ENCODE measurements at places on chromosomes 16 and 17. TPM values are rescaled to one million over a fixed set of nuclear protein-coding genes. Genes with fewer than 3 reads are reported as not detected.

The OR1A1 gene
- not detected for total RNA-seq

The MT1G gene
- 0.87 TPM for total RNA-seq

The GAST gene
- total RNA-seq: not detected

The CES3 gene
- total RNA-seq: 1.5 TPM

The KRT39 gene
- total RNA-seq: not detected

The KLHL10 gene
- not detected for total RNA-seq

DNA sequence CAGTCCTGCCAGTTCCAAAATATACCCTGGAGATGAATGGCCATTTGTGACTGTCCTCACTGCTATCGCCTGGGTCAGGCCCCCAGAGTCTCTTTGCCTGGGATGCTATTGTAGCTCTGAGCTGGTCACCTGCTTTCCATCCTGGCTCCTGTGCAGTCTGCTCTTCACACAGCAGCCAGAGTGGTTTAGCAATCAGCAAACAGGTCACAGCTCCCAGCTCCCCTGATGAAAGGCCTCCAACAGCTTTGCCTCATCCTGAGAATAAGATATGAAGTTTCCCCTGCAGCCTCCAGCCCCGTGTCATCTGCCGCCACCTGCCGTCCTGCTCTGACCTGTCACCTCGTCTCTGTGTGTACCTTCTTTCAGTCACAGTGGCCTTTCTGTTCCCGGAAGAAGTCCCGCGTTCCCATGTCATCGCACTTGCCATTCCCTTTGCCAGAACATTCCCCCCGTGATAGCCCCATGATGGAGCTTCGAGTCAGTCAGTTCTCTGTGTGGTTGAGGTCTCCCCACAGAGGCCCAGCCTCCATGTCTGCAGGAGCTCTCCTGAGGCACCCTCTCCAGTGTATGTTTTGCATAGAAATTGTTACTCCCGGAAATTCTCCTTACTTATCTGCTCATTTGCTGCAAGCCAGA is 281.5 kb downstream of the SNX29 start:
- no peak for DNase-seq

DNA sequence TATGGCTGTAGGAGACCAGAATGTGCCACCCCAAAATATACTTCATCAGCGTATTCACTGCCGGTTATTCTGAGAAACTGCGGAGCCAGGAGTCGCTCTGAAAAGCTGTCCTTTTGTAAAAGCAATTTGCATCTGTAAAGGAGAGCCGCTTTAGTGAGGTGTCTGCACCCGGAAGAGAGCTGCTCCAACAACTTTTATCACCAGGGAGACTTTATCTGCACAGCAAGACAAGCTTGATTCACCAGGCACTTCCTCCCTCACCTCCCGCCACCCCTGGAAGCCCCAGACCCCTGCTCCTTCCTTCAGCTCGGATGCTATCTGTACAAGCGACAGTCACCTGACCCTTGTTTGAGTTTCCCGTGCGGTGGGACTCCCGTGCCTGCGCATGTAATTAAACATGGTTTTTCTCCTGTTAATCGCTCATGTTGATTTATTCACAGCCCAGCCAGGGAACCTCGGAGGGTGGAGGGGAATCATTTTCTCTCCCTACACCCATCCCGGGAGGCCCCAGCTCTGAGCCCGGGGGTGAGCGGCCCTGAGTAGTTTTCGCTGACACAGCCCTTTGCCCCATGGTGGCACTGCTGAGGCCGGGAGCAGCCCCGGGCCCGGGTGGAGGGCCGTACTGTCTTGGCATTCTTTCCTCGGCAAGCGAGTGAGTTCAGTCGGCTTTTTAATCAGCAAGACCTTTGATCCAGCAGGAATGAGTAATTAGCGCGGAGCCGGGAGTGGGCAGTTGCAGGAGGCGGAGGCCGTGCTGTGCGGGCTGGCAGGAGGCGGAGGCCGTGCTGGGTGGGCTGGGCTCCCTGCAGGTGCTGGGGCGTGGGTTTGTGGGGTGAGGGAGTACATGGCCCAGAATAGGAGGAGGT is 222.7 kb upstream of the CIBAR2 start:
- DNase-seq: peak; percentile 47

DNA sequence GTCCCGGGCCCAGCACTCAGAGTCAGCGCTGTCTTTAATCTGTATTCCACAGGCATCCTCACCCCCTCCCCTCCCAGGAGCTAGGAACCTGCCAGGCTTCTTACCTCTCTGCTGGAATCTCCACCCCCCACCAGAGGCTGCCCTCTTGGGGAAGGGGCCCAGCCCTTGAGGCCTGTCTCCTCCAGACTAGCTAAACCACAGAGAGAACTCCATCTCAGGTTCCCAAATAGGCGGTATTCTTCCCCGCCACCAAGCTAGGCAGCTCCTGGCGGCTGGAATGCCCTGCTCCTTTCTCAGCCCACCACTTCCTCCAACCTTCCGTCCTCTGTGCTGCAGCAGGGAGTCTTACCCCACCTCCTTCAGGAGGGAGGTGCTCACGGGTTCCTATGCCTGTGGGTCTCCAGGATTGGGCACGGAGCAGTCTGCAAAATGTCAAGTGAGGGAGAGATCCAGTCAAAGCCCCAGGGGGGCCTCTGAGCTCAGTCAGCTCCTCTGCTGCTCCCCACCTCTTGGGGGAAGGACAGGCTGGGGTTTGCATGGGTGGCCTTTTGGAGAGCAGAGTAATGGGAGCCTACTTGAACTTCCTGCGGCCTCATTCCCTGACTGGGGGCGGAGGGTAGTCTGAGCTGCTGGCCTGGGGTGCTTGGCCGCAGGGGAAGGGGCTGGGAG is 55.7 kb downstream of the SREBF1 start:
- DNase-seq: peak; percentile 77

DNA sequence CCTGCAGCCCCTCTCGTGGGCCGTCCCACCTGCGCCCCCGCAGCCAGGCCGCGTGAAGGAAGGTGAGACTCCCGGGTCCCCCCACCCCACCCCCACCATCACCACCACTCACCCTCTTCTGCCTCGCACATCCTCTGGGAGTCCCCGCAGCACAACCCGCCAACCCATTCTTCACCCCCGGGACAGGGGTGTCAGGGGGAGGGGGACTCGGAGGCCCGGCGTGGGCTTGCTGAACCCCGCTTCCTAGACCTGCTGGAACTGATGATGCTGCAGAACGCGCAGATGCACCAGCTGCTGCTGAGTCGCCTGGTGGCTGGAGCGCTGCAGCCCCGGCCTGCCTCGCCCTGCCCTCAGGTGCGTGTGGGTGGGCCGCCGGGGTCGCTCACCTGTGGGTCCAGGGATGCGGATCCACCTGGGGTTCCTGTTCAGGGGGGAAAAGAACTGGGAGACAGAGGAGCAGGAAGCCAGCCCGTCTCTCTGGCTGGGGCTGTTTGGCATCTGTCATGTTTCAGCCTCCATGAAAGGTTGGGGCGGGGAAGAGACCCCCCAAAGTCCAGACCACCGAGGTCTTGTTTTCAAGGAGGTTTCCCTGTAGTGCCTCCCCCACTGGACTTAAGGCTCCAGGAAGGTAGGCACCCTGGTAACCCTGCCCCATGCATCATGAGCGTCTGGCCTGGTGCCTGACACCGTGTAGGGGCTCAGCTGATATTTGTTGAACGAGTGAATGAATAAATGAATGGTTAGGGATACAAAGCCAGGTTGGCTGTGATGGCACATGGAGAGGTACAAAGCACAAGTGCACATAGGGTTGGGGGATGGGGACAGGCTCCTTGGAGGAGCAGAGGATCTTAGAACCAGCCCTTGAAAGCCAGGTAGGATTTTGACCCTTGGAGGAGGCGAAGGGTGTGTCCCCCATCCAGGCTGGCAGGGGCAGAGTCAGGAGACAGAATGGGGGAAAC is 849 bp downstream of the PRR29 start:
- no peak for DNase-seq

- no peak for DNase-seq
Measured at GRCh38 chr17:82000803-82001570, 21.7 kb downstream of the CENPX start.

GRCh38 chr17:2374549-2375285 is 26.1 kb downstream of the MNT start:
- DNase-seq: no peak

- peak; percentile 87 for DNase-seq
Measured at GRCh38 chr16:2047330-2048115, at the start of the genes NTHL1 and TSC2. TSS of gene NTHL1 (minus strand) at chr16:2047834. CDS start at chr16:2047823, 11 bp downstream. TSS of gene TSC2 (plus strand) at chr16:2047985. CDS start at chr16:2048616, 631 bp downstream.

DNA sequence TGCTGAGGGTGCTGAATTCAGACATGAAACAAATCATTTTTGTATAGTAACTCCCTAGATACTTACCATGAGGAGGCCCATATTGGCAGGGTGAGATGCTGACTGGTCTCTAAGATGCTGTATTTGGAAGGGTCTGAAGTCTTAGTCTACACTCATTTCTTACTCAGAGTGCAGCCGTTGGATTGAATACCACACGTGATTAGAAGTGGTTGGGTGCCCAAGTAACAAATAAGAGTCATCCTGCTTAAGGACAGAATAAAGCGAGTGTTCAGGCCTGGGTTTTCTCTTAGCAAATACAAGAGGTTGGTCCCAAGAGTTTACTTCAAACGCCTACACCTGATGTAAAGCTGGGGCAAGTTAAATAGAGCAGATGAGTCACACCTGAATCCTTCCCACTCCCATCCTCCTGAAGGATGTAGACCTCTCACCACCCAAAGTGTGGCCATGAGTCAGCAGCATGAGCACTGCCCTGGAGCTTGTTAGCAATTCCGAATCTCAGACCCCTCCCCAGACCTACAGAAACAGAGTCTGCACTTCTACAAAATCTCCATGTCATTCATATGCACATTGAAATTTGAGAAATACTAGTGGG is 284.6 kb upstream of the CDH5 start:
- peak; percentile 96 for DNase-seq

DNA sequence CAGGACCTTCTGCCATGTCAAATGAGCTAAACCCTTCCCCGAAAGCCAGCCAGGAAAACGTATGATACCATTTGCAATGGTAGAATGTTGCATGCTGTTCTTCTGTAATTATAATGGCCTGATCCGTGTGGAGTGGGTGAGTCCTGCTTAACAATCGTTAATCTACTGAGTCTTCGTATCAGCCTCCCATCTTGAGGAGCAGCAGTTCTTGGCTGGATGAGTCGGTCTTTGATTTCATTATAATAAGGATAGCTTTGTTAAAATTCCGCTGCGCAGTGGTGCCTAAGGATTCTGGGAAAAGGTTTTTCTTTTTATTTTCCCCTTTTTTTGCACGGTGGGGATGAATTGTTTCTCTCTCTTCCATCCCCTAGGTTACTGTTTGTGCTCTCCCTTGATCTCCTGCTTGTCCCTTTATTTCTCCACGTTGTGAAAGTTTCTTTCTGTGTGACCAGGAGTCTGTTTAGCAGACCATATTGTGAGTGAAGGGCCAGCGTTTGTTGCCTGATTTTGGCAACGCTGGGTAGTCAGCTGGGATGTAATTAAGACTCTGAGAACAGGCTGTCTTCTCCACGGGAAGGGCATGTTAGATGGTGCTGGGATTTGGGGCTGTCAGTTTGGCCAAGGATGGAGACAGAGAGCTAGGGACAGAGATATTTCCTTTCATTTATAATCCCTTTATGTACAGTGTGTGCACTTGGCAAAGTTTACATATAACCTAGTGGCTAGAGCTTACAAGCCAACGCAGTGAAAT is 263.0 kb downstream of the FTO start:
- no peak for DNase-seq

GRCh38 chr16:1950047-1950446 is 4.4 kb downstream of the RPL3L start:
- no peak for DNase-seq

DNA sequence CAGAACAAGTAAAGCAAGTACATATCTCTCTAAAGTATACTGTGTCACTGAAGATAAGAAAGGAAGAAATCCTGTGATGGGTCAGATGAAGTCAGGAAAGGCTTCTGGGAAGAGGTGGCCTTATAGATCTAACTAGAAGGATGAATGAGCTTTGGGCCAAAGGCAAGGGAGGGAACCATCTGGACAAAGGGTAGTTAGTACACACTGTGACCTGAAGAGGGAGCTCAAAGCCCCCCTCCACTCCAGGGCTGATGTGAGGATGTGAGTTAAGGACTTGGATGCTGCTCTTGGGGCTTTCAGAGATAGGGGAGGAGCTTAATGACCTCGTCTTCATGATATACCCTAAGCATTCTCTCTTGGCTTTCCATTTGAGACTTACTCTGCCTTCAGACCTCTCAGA is 185.3 kb upstream of the CACNG3 start:
- DNase-seq: peak; percentile 1

- DNase-seq: no peak
Measured at GRCh38 chr17:37683454-37683984, 40.3 kb upstream of the DDX52 start.

GRCh38 chr16:4616047-4616811 is 1.5 kb upstream of the UBALD1 start:
- peak; percentile 99 for DNase-seq

DNA sequence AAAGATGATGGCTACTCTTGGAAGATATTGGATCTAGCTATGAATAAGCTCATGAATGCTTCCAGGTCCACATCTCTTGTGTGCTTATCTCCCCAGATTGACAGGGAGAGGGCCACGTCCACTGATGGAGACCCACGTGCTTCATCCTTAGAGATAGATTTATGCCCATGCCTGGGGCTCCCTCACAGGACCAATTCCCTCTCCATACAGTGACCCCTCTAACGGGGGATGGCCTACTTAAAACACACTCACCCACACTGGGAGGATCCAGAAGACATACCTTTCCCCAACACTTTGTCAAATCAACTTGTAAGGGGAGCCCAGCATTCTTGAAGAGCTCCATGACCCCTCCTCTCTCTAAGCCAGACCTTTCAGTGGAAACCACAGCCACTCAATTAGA is 169.7 kb upstream of the CDH5 start:
- DNase-seq: no peak

- no peak for DNase-seq
Measured at GRCh38 chr17:65323049-65323448, 185.9 kb downstream of the RGS9 start.

DNA sequence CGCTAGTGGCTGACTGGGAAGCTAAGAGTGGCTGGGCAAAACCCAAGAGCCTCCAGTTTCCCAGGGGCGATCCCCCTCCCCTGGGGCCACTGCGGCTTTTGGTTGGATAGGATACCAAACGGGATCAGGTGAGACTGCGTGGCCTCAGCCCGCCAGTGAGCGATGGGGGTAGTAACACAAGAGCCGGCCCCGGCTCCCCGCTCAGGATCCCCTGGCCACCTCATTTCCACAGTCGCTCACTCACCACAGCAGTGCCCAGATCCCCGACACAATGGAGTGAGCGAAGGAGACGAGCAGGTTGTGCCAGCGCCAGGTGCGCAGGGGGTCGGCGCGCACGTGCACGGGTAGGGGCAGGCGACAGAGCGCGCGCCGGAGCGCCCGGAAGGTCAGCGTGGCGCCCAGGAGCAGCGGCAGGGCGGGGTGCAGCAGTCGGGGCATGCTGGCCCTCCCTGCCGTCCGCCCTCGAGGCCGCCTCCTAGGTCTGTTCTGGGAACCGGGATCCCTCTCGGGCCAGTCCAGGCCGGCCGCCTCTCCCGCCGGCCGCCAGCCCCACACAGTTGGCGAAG is 290 bp downstream of the TLCD1 start:
- peak; percentile 57 for DNase-seq

GRCh38 chr17:6435968-6436367 is 1.0 kb upstream of the AIPL1 start:
- peak; percentile 10 for DNase-seq

DNA sequence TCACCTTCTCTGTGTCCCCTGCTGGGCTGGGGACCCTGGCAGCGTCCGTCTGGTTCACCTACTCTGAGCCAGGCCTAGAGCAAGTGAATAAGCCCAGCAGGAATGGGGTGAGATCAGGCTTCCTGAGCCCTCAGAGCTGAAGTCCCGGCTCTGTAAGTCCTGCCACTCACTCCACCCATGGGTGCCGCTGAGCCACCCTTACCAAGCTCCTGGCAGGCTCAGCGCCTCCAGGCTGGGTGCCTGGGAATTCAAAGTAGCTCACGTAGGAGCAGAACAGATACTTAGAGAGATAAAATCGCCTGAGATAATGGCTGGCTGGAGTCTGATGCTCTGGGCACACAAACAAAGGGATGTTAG is 9.8 kb upstream of the LASP1NB start:
- DNase-seq: no peak

Data from astrocyte (in vitro differentiated cells and primary cell).